ENCODE measurements at places on chromosomes 5 and 9. TPM values are rescaled to one million over a fixed set of nuclear protein-coding genes. Genes with fewer than 3 reads are reported as not detected.

The CCDC180 gene
- total RNA-seq, result 0.57 TPM

The ENDOG gene
- 32.2 TPM for total RNA-seq

The WDR38 gene
- total RNA-seq, result not detected

The ITGA1 gene
- total RNA-seq, result 1.2 TPM

The SMIM33 gene
- total RNA-seq, result not detected

The CAMK4 gene
- total RNA-seq, result not detected

The C6 gene
- not detected for total RNA-seq

The NR5A1 gene
- total RNA-seq, result not detected

The FAXDC2 gene
- total RNA-seq, result 0.16 TPM

The PCDHA9 gene
- 0.04 TPM for total RNA-seq

The SLC34A3 gene
- total RNA-seq, result 0.07 TPM

The MYOT gene
- total RNA-seq, result not detected

The OR2V1 gene
- not detected for total RNA-seq

The SLC25A48 gene
- 0.15 TPM for total RNA-seq

The SPINK7 gene
- not detected for total RNA-seq

The EIF4E1B gene
- total RNA-seq, result not detected

The MEIKIN gene
- total RNA-seq, result not detected

The DMRT2 gene
- total RNA-seq, result not detected

The FOXD4L3 gene
- 0.08 TPM for total RNA-seq

The SPAG8 gene
- total RNA-seq, result 0.41 TPM

The FGFR4 gene
- total RNA-seq, result 22.3 TPM

The SURF6 gene
- total RNA-seq, result 33.2 TPM

The INSL6 gene
- total RNA-seq, result not detected

The KIF20A gene
- total RNA-seq, result 42.0 TPM

The PTPDC1 gene
- total RNA-seq, result 4.2 TPM

The IFNB1 gene
- total RNA-seq, result 0.23 TPM

The GPRIN1 gene
- 8.1 TPM for total RNA-seq

The FOXD4L6 gene
- not detected for total RNA-seq

The SPOCK1 gene
- 21.8 TPM for total RNA-seq

The SLC1A1 gene
- total RNA-seq, result 1.7 TPM

The GOLGA2 gene
- total RNA-seq, result 48.9 TPM

The PCDHB3 gene
- total RNA-seq, result not detected

The GARIN3 gene
- not detected for total RNA-seq

The CTNND2 gene
- total RNA-seq, result not detected

The MOB3B gene
- 7.0 TPM for total RNA-seq

The KCNN2 gene
- 0.16 TPM for total RNA-seq

The GMCL2 gene
- not detected for total RNA-seq

The SGCD gene
- 4.5 TPM for total RNA-seq
